ENCODE measurements at places on chromosomes 12 and 14.

DNA sequence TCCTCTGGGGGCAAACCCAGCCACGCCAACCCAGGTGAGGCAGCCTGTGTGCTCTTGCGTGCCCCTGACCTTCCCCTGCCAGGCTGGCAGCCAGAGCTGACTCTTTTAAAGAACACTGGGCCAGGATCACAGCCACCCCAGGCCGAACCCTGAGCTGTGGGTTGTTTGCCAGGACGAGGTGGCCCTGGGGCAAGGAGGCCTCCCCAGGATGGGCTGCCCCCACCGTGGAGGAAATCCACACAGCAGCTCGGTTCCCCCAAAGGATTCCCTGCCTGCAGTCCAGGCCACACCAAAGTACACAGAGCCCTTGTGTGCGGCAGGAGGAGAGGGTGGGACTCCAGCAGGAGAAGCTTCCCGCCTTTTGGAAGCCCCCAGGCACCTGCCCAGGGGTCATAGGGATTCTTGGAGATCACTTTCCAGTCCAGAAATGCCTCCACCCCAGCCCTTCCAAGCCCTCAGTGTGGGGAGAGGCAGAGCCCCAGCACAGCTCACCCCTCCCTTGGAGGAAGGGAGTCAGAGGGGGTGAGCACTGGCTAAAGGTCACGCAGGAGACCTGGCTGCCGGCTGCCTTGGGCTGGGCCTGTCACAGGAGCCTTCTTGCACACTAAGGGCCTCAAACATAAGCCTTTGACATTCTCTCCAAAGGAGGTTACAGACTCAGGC lies 115.6 kb downstream of the CALM1 start:
- DNase-seq = no peak

DNA sequence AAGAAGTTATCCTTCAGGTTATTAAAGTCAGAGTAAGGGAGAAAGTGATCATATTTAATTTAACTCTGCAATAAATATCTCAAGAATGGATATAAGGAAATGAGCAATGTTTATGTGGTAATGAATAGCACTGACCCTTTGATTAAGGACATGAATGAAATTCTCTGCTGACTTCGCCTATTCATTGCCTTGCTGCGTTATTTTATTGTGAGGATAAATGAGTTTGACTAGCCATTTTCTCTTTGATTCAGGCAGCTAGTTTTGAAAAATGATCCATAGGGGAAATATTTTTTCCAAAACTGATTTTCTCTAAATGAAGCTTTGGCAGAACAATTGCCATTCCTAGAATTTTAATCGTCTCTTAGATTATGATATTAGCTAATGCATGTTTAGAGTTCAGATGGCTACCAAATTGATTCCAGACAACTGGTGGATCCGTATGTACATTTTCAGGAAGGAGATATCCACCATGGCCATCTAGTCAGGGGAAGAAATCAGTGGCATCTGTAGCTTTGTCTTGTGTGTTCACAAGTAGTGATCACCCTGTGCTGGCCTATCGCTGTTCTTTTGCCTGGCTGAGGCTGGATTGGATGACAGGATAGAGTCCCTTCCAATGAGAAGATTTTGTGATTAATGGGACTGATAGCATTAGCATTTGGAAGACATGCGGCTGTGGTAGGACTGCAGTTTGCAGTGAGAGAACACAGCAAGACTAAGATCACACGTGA lies 302.3 kb upstream of the RGS6 start:
- DNase-seq = no peak

DNA sequence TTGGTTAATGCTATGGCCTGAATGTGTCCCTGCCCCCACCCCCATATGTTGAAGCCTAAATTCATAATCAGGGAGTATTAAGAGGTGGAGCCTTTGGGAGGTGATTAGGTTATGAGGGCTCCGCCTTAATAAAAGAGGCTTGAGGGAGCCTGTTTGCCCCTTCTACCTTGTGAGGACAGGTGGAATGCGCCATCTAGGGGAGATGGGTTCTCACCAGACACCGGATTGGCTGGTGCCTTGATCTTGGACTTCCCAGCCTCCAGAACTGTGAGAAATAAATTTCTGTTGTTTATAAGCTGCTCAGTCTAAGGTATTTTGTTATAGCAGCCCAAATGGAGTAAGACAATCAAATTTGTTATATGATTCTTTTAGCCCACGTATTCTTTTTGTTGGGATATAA lies 148.3 kb downstream of the PTCSC3 start:
- DNase-seq = no peak

DNA sequence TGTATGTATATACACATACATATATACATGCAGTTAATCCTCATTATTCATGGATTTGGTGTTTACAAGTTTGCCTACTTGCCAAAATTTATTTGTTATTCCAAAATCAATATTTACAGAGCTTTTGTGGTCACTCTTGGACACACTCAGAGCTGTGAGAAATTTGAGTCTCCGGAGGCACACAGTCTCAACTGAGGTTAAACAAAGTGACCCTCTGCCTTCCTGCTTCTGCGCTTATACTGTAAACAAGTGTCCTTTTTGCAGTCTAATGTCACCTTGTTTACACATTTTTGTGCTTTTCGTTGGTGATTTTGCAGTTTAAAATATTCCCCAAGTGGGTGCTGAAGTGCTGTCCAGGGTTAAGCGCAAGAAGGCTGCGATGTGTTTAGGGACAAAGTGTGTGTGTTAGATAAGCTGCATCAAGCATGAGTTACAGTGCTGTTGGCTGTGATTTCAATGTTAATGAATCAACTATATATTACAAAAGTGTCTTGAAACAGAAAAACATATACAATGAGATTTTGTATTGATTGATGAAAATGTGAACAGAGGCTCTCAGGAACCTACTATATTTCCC lies 13.1 kb upstream of the LTA4H start:
- DNase-seq = no peak

- DNase-seq = no peak
These were observed 25.6 kb downstream of the MGAT4C start for GRCh38 chr12:86230516-86231146.

DNA sequence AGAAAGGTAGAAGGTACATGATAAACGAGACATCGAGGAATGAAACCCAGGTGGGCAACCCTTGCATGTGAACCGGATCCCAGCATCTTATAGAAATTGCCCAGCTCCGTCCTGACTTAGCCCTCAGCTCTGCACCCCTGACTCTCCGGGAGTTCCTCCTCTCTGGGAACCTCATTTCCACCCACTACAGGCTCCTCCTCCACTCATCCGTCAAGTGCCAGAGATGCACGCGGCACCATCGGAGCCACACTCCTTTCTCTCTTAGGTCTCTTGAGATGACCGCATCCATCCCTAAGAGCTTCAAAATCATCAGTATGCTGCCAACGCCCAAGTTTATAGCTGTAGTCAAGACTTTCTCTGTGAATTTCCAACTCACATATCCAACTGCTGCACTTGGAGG lies 84.7 kb downstream of the TTC7B start:
- no peak for DNase-seq

GRCh38 chr12:62763861-62764645 lies 170.9 kb downstream of the PPM1H start:
- no peak for DNase-seq

GRCh38 chr12:69880571-69880970 lies 55.5 kb downstream of the MYRFL start:
- DNase-seq = no peak

GRCh38 chr12:56221232-56221756 lies 428 bp downstream of the RNF41 start:
- no peak for DNase-seq

DNA sequence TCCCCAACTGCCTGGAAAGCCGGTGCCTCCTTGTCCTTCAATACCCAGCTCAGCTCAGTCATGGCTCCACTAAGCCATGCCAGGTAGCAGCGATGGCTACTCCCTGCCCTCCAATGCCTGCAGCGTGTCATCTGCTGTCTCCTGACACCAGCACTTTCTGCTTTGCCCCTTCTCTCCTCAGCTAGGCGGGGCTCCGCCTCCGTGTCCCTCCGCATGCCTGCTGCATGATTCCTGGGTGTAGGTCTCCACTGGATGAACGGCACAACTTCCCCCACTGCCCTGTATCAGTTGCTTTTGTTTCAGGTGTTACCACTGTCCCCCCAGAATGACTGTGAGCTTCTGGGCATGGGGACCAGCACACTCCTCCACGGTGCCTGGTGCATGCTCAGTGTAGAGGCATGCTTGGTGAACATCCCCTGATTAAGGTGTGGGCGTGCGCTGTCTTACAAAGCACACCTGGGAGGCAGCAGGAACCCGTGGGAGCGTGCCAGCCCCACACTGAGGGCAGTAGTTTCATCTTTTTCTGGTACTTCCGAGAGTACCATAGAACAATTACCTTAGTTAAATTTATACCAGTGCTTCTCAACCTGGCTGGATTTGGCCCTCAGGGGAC lies 179.4 kb upstream of the PRMT8 start:
- no peak for DNase-seq

DNA sequence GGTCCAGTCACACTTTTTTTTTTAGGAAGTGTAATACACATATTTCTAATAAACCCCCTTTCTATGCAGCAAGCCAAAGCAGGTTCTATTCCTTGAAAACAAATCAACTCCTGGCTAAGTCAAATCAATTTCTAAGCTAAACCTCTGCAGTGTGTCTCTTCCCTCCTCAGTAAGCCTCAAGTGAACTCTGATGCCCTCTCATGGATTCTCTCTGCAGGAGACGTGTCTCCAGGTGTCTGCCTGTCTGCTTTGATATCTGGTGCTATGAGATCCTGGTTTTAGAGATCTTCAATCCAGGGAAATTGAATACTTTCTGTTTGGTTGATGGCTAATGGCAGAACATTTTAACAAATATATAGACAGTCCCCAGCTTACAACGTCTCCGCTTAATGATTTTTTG lies 791.7 kb downstream of the AACS start:
- DNase-seq = no peak

DNA sequence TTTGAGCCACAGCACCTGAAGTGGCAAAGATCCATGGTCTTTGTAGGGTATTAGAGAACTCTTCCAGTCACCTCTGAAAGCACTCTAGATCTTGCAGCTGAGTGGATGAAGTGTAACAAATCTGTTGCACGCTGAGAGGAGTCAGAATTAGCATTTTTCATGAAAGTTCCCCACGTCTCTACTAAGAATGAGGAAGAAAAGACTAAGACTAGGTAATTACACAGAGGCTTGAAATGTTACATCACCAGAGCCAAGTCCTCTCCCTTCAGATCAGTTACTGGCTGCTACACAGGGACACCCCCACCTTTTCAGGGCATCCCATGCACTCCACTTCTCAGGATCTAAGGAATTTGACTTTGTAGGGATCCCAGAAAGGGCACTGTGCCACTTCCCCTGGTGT lies 98.6 kb upstream of the FKBP4 start:
- no peak for DNase-seq

DNA sequence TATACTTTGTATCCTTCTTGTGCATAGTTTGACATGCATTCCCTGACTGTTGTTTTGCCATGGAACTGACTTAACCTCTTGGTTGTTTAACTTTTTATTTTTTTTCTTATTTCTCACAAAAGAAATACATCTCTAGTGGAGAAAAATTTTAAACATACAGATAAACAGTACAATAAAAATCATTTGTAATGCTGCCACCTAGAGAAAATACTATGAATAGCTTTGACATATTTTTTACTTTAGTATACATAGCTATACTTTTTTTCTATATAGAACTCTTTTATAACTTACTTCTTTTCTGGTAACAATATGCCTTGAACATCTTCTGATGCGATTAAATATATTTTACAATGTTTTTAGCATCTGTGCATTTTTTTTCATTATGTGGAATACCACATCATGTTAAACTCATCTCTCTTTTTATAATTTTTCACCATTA lies 184.5 kb downstream of the AKAP6 start:
- no peak for DNase-seq

All from effector CD8-positive, alpha-beta T cell (primary cell).